ENCODE measurements at places on chromosomes 4 and X. TPM values are rescaled to one million over a fixed set of nuclear protein-coding genes. Genes with fewer than 3 reads are reported as not detected.

- no peak for DNase-seq
Measured at GRCh38 chrX:24494647-24495075, 29.6 kb downstream of the PDK3 start.

GRCh38 chr4:93828332-93828994 lies at the start of gene ATOH1:
Gene ATOH1 (plus strand): TSS chr4:93828753. CDS start chr4:93828927, 174 bp downstream.
- DNase-seq = peak; percentile 52

DNA sequence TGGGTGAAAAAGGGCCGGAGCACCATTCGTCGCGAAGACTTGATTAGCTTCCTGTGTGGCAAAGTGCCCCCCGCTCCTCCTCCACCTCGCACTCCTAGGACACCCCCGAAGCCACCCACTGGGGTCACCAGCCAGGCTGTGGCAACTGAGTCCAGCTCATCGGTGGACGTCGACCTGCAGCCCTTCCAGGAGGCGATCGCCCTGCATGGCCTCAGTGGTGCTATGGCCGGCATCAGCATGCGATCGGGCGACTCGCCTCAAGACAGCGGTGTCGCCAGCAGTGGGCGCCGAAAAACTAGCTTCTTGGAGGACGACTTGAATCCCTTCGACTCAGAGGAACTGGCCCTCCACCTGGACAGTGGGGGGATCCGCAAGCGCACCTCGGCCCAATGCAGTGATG lies 126.8 kb upstream of the CXorf66 start:
- DNase-seq = no peak

Gene TRPC5OS
- total RNA-seq = not detected

GRCh38 chr4:13989501-13989900 lies 362.0 kb upstream of the BOD1L1 start:
- no peak for DNase-seq

Gene BMPR1B
- 1.8 TPM for total RNA-seq

- no peak for DNase-seq
Measured at GRCh38 chrX:39264023-39264422, 462.8 kb downstream of the MID1IP1 start.

DNA sequence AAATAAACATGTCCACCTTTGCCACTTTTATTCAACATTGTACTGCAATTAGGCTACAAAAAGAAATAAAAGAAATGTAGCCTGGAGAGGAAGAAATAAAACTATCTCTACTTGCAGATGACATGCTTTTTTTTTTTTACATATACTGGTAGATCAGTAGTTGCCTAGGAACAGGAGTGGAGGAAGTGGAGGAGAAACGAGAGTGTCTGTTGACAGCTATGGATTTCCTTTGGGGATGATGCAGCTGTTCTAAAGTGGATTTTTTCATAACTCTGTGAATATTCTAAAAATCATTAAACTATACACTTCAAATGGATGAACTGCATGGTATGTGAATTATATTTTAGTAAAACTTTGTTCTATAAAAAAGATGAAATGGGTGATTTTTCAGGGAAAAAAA lies 116.4 kb downstream of the ANAPC4 start:
- no peak for DNase-seq

DNA sequence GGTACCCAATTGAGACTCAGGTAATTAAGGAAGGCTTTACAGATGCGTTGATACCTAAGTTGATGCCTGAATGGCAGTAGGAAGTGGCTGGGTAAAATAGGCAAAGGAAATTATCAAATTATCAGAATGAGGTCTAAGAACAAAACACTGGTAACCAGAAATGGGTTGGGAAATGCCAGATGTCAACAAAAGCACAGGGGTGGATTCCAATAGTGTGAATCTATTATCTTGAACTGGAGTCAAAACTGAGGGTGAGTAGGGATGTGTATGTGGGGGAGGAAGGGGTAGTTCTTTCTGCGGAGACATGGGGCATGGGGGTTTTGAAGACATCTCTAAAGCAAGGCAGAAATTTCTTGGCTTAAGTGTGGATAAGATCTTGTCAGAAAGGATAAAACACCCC lies 16.0 kb upstream of the SEPTIN6 start:
- DNase-seq = no peak

All from left ventricle myocardium superior (tissue), 1 donor.